Endothelial cell (in vitro differentiated cells): ENCODE measurements at places on chromosomes 3 and 15.

GRCh38 chr3:120129718-120130513 lies 35.7 kb upstream of the GSK3B start:
- H3K27me3 ChIP-seq, result no peaks in the 10 kb centered on the region
- H3K27ac ChIP-seq, result no peak overlapping the region
- peaks cover 6% of the 10 kb centered on the region for H3K4me1 ChIP-seq
- H3K4me3 ChIP-seq, result no peak overlapping the region

DNA sequence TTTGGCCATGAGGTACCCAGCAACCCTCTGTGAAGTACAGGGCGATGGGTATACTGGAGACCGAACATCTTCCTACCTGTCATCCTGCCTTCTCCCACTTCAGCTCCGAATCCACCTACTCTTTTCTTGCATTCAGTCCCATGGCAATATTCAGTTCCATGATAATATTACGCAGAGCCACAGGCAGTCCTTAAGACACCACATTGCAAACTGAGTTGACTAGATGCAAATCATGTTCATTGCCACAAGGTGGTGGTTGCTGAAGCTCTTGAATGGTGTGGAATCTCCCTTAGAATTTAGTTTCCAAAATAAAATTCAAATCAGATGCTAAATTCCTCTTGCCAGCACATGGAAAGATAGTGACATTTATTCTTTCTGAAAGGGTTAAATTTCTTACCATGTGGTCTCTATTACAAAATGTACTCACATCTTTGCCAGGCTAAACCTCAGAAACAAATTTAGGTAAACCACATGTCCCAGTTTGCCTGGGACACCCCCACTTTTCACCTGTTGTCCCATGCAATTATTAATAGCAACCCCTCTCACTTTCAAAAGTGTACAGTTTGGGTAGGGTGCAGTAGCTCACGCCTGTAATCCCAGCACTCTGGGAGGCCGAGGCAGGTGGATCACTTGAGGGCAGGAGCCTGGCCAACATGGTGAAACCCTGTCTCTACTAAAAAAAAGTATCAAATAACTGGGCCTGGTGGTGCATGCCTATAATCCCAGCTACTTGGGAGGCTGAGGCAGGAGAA lies 1.7 kb upstream of the NME9 start:
- DNase-seq, result no peak
- H3K27ac ChIP-seq, result no peak overlapping the region
- no peaks in the 10 kb centered on the region for H3K27me3 ChIP-seq
- H3K36me3 ChIP-seq, result no peaks in the 10 kb centered on the region
- peaks cover 3% of the 10 kb centered on the region for H3K4me1 ChIP-seq

DNA sequence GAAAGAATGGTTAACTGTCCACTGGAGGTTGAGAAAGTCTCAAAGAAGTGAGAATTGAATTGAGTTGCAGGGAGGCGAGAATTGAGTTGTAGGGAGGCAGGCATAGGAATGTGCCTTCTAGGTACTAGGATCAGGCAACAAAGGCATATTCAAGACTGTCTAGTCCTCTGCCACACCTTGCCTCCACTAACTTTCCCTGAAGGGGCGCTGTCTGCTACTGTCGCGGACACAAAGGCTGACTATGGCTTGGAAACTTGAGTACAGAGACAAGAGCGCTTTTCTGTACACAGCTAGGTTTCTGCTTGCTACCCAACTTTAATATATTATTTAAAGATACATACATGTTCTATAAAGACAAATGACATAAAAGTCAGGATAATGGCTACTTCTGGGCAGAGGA lies 10.4 kb upstream of the FBXL22 start:
- no peak overlapping the region for H3K4me3 ChIP-seq
- H3K27me3 ChIP-seq, result peaks cover 2% of the 10 kb centered on the region
- peaks cover 27% of the 10 kb centered on the region for H3K36me3 ChIP-seq
- DNase-seq, result no peak
- no peaks in the 10 kb centered on the region for H3K4me1 ChIP-seq

DNA sequence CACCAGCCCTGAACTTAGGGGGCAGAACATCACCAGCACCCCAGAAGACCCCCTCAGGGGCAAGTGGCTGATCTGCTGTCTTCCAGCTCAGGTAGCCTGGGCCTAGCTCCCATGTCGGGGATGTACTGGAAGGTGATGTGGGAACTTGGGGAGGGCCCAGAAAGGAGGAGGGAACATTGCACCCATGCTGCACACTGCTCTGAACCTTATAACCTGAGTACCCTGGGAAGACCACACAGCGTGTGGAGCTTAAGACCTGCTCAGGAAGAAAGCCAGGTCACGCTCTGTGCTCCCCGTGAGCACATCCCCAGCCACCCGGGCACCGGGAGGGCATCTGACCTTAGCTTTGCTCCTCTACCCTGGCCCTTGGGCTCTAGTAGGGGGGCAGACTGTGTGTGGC lies 159.4 kb downstream of the ATP10A start:
- no peak overlapping the region for H3K27ac ChIP-seq
- H3K4me1 ChIP-seq, result no peaks in the 10 kb centered on the region
- H3K4me3 ChIP-seq, result no peak overlapping the region
- DNase-seq, result no peak
- no peaks in the 10 kb centered on the region for H3K36me3 ChIP-seq

- no peaks in the 10 kb centered on the region for H3K36me3 ChIP-seq
- no peak overlapping the region for H3K4me3 ChIP-seq
- no peaks in the 10 kb centered on the region for H3K4me1 ChIP-seq
- no peak for DNase-seq
Measured at GRCh38 chr15:50232791-50233190, 32.7 kb downstream of the HDC start.

DNA sequence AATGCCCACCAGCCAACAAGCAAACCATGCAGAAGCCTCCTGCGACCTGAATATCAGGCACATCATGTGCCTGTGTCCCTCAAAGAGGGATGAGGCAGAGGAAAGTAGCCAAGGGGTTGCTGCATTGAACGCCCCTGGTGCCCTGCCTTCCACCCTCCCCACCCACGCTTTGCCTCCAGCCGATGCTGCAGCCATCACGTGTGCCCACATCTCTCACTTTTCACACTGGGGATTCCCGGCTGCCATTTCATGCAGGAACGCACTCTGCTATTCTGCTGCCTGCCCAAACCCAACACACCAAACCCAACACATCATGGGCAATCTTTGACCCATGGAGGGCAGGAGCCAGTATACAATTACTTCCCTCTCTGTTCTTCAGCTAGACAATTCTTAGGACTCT lies 462.2 kb upstream of the PROK2 start:
- H3K36me3 ChIP-seq, result peaks cover 3% of the 10 kb centered on the region
- peaks cover 7% of the 10 kb centered on the region for H3K27me3 ChIP-seq
- peaks cover 17% of the 10 kb centered on the region for H3K4me1 ChIP-seq
- no peak overlapping the region for H3K27ac ChIP-seq
- no peak for DNase-seq

DNA sequence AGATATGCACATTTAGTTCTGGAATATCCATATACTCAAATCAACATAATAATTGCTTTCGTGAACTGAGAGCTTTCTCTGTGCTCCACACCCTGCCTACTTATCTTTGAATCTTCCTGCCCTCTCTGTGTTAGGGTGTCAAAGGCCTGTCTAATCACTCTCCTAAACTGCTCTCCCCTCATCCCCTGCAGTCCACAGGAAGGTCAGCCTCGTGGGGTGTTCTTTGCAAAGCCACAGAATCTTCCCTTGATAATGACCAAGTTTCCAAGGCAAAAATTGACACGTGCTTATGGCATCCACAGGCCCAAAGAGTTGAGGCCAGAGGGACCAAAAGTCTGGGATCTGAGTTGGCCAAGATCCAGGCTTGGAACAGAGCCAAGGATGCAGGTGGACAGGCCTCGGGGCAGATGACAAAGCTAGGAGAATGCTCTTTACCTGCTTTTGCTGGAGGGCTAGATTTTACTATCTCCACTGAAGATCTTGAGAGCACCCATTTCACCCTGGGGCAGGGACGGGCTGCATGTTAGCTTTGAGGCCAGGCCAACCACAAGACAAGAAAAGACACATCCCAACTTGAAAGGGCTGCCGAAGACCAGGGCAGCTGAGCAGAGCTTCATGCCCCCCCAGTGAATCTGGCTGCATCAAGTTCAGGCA lies 20.4 kb downstream of the BHLHE40 start:
- no peak overlapping the region for H3K4me3 ChIP-seq
- no peak for DNase-seq
- no peaks in the 10 kb centered on the region for H3K36me3 ChIP-seq
- peaks cover 17% of the 10 kb centered on the region for H3K4me1 ChIP-seq
- H3K27ac ChIP-seq, result no peak overlapping the region

DNA sequence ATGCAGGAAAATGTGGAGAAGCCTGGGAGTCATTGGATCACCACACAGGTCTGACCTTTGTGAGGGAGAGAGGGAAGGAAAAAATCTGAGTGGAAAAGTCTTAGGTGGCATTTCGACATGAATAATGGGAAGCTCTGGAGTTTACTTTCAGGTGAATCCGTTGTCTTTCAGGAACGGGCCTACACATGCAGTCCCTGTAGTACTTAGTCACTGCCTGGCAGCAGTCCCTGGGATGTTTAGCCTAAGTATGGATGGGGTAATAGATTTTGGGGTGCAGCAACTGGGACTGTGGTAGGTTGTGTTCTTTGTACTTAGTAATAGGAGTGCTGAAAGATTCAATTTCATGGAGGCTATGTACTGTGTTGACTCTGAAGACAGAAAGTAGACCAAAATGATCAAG lies 227.5 kb upstream of the EPHA3 start:
- H3K4me1 ChIP-seq, result no peaks in the 10 kb centered on the region
- H3K27ac ChIP-seq, result no peak overlapping the region
- DNase-seq, result no peak
- H3K4me3 ChIP-seq, result no peak overlapping the region

DNA sequence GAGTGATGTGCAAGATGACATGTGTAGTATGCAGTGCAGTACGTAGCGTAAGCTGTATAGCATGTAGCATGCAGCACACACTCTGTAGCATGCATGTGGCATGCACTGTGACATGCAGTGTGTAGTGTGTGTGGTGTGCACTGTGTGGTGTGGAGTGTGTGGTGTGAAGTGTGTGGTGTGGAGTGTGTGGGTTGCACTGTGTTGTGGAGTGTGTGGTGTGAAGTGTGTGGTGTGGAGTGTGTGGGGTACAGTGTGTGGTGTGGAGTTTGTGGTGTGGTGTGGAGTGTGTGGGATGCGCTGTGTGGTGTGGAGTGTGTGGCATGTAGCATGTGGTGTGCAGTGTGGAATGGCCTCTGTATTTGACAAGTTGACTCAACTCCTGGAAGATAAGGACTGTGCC lies 39.2 kb downstream of the ROPN1B start:
- H3K27me3 ChIP-seq, result peaks cover 4% of the 10 kb centered on the region
- H3K36me3 ChIP-seq, result peaks cover 22% of the 10 kb centered on the region
- H3K27ac ChIP-seq, result no peak overlapping the region
- no peak for DNase-seq
- peaks cover 8% of the 10 kb centered on the region for H3K4me1 ChIP-seq

- no peak overlapping the region for H3K27ac ChIP-seq
- H3K27me3 ChIP-seq, result peaks cover 3% of the 10 kb centered on the region
Measured at GRCh38 chr3:69879051-69879450, 120.5 kb upstream of the SAMMSON start.

GRCh38 chr3:115019900-115020299 lies 127.2 kb downstream of the ZBTB20 start:
- no peaks in the 10 kb centered on the region for H3K36me3 ChIP-seq
- H3K4me1 ChIP-seq, result no peaks in the 10 kb centered on the region
- no peak overlapping the region for H3K27ac ChIP-seq
- no peak for DNase-seq
- no peaks in the 10 kb centered on the region for H3K27me3 ChIP-seq
- H3K4me3 ChIP-seq, result no peak overlapping the region

DNA sequence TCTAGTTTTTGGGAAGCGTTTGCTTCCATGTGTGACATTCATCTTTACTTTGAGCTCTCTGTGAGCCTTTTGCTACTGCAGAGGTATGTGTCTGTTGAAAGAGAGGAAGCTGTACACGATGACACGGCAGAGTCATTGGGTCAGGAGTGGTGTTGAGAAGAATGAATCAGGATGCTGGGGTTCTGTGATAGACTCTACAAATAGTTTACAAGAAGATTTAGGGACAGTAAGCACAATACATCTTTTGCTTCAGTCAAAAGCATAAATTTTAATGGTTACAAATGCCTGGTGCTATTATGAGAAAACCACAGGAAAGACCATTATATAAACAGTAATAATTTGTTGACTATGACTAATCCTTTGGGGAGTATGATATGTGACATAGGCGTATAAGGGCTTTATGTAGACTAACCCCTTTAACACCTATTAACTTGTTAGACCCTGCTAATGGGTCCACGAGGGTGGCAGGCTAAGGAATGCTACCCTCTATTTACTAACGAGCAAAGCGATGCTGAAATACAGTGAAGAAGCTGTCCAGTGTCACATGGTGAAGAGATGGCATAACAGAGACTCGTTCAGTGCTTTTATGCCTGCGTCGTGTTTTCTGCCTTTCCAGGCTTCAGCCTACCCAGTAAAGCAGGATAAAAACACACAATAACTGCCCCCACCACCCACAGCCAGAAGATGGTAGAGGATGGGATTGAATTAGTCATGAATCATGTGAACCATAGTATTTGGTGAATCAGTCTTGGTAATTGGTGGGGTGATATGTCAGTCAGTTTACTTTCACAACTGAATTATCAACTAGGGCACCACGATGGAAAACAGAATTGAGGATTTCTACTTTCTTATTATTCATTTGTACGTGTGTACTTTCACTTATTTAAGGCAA lies 118.8 kb downstream of the LPP start:
- no peak overlapping the region for H3K4me3 ChIP-seq
- H3K36me3 ChIP-seq, result no peaks in the 10 kb centered on the region
- no peak for DNase-seq
- H3K27me3 ChIP-seq, result peaks cover 1% of the 10 kb centered on the region
- peaks cover 37% of the 10 kb centered on the region for H3K4me1 ChIP-seq

DNA sequence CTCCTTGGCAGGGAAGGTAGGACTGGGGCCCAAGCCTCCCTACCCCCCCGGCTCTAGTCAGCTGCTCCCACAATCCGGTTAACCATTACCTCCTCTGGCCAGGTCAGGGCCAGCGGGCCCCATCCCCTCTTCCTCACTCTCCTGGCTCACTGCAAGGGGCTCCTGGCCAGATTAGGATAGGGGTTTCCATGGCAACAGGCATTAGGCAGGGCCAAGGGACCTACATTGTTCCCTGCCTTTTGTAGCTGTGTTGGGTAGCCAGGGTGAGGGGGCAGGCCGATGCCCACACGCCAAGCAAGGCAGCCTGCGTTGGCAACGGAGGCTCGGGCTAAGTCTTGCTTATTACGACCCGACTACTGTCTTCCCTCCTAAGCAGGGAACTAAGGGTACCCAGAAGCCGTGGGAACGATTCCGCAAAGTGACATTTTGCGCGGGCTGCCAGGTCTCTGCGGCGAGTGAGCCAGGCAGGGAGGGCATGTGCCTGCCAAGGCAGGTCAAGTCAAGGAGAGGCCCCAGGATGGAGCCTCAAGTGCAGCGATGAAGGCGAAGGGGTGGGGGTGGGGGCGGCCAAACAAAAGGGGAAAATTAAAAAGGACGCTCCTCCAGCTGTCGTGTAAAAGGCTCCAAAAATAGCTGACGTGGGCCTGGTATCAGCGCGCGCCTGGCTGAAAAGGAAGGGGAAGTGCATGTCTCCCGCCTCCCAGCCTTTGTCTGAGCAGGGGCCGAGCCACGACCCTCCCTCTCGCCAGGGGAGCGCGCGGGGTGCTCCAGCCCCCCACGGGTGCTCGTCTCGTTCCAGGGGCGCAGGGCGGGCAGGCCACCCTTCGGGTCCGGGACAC lies 919 bp downstream of the IDH2 start:
- DNase-seq, result peak; percentile 54
- peaks cover 24% of the 10 kb centered on the region for H3K27me3 ChIP-seq
- peaks cover 4% of the 10 kb centered on the region for H3K36me3 ChIP-seq
- H3K4me3 ChIP-seq, result peak overlapping the region; percentile 88
